Panc1 (cell line): ENCODE measurements at places on chromosomes 5 and 9.

- DNase-seq = peak; percentile 38
Observed at GRCh38 chr9:113578882-113579282, 115.4 kb downstream of the RGS3 start.

GRCh38 chr5:88892669-88893068 is 9.7 kb upstream of the MEF2C start:
- DNase-seq = no peak

GRCh38 chr5:137828664-137829063 is 39.0 kb upstream of the MYOT start:
- DNase-seq = no peak

- no peak for DNase-seq
Observed at GRCh38 chr5:56085193-56085592, 90.4 kb upstream of the IL6ST start.

GRCh38 chr5:95936812-95937397 is 24.7 kb downstream of the ELL2 start:
- no peak for DNase-seq

DNA sequence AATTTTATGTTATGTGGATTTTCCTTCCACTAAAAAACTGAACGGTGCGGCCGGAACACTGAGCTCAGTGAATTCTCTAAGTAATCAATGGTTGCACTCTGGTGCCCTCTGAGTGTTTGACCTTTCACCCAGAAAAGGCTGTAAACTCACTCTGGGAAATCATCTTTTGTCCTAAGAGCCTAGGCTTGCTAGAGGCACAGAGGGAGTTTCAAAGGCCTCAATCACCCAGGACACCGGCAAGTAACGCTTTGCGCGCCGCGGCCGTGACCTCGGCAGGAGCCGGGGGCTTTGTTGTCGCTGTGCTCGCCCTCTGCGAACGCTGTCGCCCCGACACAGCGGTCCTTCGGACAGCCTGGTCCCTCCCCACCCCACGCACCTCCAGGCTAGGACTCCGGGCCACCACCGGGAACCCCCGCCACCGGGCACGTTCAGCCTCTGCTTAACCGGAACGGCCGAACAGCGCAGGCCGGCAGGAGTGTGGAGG is 703 bp downstream of the ISCA1 start:
- no peak for DNase-seq
